Activated CD4-positive, alpha-beta memory T cell treated with anti-CD3 and anti-CD28 coated beads, Interleukin-2, amount 10 ng/mL, durations not matched to agents 7 days and 5 days (primary cell): ENCODE measurements at places on chromosomes 2 and 18.

- no peak for DNase-seq
These were observed 2.4 kb downstream of the MRPL44 start for GRCh38 chr2:223959688-223960087.

DNA sequence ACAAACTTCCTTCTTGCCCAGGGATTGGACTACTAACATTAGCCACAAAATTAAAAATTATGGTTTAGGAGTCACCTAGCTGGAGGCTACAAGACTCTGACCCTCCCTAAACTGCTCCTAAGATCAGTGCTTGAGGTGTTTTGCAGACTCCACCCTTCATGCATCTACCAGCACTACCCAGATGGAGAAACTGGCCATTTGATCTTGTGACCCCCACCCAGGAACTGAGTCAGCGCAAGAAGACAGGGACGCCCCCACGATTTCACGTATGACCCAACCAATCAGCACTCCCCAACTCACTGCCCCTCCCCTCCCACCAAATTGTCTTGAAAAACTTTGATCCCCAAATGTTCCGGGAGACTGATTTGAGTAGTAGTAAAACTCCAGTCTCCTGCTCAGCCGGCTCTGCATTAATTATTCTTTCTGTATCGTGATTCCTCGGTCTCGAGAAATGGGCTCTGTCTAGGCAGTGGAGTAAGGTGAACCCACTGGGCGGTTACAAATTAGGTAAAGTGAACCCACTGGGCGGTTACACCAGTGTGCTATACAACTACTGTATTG, 40.1 kb upstream of the CCDC88A start:
- DNase-seq, result no peak

DNA sequence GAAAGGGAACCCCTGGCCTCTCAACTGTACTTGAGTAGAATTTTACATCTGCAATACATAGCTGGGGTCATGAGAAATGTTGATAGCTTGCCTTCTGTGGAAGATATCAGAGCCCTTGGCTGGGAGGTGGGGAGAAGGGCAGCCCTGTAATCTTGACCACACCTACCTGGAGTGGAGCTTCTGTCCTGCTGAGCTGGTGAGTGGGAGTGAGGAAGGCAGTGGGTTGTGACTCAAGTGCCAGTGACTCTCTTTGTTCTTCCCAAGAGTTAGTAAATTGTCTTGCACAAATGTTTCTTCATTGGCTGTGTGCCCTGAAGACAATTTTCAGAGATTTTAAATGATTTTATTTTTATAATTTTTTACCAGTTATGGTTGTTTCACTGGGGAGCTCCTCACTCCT, 277.3 kb downstream of the MBD5 start:
- DNase-seq, result no peak

DNA sequence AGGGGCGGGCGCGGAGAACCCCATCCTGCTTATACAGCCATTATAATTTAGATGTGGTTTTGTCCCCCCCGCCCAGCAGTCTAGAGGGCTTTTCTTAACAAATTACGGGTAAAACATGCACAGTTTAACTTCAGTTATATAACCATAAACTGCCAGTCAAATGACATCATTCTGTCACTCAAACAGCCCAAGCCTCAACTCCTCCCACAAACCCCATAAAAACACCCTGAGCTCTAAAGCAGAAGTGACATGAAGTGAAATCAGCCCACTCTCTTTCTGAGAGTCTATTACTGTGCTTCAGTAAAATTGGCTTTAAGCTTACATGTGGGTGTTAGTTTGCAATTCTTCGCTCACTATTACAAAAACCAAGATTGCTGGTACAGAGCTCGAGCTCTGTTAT, 705.1 kb upstream of the GCFC2 start:
- no peak for DNase-seq

GRCh38 chr2:147968571-147968970, 52.0 kb downstream of the ORC4 start:
- no peak for DNase-seq

DNA sequence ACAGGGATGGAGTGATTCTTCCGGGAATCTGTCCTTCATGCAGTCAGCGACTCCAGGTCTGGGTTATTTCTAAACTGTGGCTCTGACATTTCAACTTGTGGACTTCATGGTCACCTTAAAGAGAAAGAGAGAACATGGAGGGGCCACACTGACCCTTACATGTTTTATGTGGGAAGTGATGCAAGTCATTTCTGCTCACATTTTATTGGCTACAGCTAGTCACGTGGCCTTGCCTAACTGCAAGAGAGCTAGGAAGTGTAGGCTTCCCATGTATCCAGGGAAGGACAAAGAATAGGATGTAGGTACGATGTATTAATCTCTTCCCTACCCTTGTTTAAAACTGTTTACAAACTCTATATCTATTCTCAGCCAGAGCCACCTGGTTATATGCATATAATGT, 30.3 kb upstream of the AFTPH start:
- no peak for DNase-seq

- DNase-seq, result no peak
These were observed 98.7 kb downstream of the CYP26B1 start for GRCh38 chr2:72048881-72049477.

- DNase-seq, result no peak
These were observed 302.0 kb downstream of the NCKAP5 start for GRCh38 chr2:133266041-133266925.

DNA sequence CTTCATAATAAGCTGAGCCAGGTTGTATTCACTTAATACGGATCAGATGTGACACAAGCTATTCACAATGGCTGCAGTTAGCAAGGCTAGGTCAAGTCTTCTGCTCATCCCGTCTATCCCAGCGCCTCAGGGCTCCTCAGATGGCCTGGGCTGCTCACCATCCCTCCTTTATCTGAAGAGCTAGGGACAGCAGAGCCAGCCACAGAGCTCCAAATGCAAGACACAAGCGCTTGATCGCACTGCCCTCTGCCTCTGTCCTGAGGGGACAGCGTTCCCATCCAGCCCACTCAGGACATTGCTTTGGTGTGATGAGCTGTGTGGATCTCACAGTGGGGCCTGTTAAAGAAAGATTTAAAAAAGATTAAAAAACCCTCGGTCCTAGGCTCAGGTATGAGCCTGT, 254.4 kb upstream of the HS6ST1 start:
- DNase-seq, result no peak

GRCh38 chr2:45649858-45650811, 1.3 kb upstream of the PRKCE start:
- DNase-seq, result peak; percentile 61

DNA sequence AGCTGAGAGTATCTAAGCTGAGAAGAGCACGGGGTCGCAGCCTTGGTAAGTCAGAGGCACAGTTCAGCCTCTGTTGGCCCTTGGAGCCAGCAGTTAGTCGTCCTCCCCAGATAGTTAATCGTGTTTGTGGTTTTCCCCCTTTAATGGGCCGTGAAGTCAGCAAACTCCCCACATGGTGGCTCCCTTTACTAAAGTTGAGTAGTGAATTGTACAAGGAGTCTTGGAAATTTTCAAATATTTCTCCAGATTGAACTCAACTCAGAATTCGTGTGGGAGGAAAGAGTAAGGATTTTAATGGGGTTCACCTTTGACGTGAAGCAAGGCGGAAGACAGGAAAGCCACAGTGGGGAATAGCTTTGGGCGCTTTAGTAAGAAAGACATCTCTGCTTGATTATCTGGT, 2.4 kb upstream of the ADCYAP1 start:
- no peak for DNase-seq

- no peak for DNase-seq
These were observed 202.8 kb downstream of the BABAM2 start for GRCh38 chr2:28093308-28093707.

- no peak for DNase-seq
These were observed 4.2 kb upstream of the KLHL14 start for GRCh38 chr18:32777049-32777448.

- no peak for DNase-seq
These were observed 207.6 kb upstream of the PARD3B start for GRCh38 chr2:204337638-204338037.

DNA sequence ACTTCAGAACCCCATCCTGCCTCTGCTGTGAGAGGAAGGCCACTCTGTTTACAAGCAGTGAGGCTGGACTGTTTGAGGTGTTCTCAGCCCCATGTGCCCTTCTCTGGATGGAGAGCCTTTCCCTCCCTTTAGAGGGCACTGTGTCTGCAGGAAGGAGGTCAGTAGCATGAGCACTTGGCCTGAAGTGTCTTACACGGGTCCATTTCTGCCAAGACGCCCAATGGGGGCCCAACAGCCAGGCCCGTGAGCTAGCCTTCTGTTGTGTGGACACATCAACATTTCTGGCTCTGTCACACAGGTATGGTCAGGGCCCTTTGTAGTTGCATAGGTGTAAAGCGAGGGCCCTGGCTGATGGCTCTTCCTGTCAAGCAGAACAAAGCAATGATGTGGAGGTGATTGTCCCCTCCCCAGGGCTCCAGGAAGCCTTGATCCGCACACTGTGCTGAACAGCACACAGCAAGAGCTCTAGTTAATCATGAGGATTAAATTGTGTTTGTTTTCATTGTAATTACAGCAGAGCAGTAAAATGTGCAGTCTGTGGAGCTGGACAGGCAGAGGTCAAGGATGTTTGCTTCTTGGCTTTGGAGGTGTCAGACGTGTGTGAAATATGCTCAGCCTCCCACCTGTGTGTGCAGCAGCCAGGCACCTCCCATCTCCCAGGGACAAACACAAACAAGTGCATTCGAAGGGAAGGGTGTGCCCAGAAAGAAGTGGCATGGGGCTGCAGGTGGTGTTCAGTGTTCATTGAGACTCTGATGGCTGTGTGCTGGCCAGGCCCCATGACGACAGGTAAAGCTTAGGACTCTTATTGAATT, 132.1 kb downstream of the SH3RF3 start:
- no peak for DNase-seq

DNA sequence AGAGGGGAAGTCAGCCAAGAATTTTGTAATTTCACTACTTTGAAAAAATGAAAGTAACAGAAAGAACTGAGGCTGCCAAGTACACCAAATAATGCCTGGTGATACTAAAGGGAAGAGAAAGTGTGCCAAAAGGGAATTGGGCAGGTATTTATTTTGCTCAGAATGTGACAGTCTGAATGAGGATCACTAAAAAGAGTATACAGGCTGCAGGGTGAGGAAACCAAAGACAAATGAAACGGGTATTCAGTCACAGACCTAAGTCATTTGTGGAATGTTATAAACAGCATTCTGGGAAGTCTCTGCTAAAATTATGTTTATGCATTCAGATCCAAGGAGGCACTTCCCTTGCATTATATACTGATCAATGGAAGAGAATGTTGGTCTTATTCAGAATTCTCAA, 418.6 kb upstream of the SLC39A10 start:
- DNase-seq, result no peak

- DNase-seq, result no peak
These were observed 60.0 kb upstream of the OTOS start for GRCh38 chr2:240200230-240201051.

- no peak for DNase-seq
These were observed 38.9 kb upstream of the ATP6V1B1 start for GRCh38 chr2:70896765-70897202.
